Astrocyte (in vitro differentiated cells and primary cell): ENCODE measurements at places on chromosomes 11 and 22. TPM values are rescaled to one million over a fixed set of nuclear protein-coding genes. Genes with fewer than 3 reads are reported as not detected.

GRCh38 chr11:97280347-97280746 lies 890.5 kb downstream of the JRKL start:
- no peaks in the 10 kb centered on the region for H3K36me3 ChIP-seq
- H3K4me1 ChIP-seq: no peaks in the 10 kb centered on the region
- DNase-seq: no peak
- no peak overlapping the region for H3K4me3 ChIP-seq
- no peaks in the 10 kb centered on the region for H3K27me3 ChIP-seq

- peaks cover 16% of the 10 kb centered on the region for H3K4me1 ChIP-seq
- H3K27ac ChIP-seq: no peak overlapping the region
- no peak overlapping the region for H3K4me3 ChIP-seq
- H3K36me3 ChIP-seq: no peaks in the 10 kb centered on the region
- no peak for DNase-seq
These were observed 7.2 kb downstream of the ZC3H7B start for GRCh38 chr22:41308544-41308947.

DNA sequence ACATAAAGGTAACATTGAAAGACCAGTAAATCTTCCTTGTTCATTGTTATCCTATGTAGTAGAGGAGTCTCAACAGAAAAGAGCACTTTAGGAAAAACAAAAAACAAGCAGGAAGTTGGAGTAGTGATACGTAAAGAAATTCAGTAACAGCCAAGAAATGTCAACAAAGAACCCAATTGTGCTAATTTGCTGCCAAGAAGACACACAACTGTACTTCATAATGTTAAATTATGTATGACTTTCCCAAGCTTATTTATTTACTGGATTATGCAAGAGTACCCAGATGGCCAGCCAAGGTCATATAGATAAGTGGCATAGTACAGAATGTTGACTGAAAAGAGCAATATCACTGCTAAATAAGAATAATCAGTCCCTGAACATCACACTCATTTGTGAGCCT lies 264.7 kb upstream of the CCDC179 start:
- H3K4me3 ChIP-seq: no peak overlapping the region
- H3K27me3 ChIP-seq: no peaks in the 10 kb centered on the region
- peaks cover 6% of the 10 kb centered on the region for H3K4me1 ChIP-seq
- DNase-seq: no peak
- no peak overlapping the region for H3K27ac ChIP-seq
- no peaks in the 10 kb centered on the region for H3K36me3 ChIP-seq

Gene NXPE1
- total RNA-seq: not detected in 2 replicates

Gene BTG4
- total RNA-seq: 0.50 and 0.55 TPM in 2 replicates

Gene IGSF9B
- 13.1 and 16.7 TPM in 2 replicates for total RNA-seq

Gene HEPN1
- not detected in 2 replicates for total RNA-seq

Gene MTMR3
- 37.3 and 41.0 TPM in 2 replicates for total RNA-seq
